Bladder microvascular endothelial cell (primary cell): ENCODE measurements at places on chromosomes 6 and 20. TPM values are rescaled to one million over a fixed set of nuclear protein-coding genes. Genes with fewer than 3 reads are reported as not detected.

SAMD10 gene
- total RNA-seq = 1.6 and 3.9 TPM in 2 replicates

REV3L gene
- 22.2 and 48.3 TPM in 2 replicates for total RNA-seq

EPPIN gene
- not detected in 2 replicates for total RNA-seq

MUC22 gene
- not detected in 2 replicates for total RNA-seq

F13A1 gene
- total RNA-seq = not detected in 2 replicates

WFDC5 gene
- total RNA-seq = not detected in 2 replicates

DTNBP1 gene
- total RNA-seq = 25.0 and 28.7 TPM in 2 replicates

CAPN11 gene
- 2.3 and 8.6 TPM in 2 replicates for total RNA-seq

GRM1 gene
- total RNA-seq = under 0.01 TPM in 1 of 2 replicates, not detected in the other
